ENCODE measurements at places on chromosomes 6 and 20.

GRCh38 chr6:90586546-90586835 lies 381 bp downstream of the MAP3K7 start:
- no peak for DNase-seq

- DNase-seq, result no peak
Observed at GRCh38 chr6:169288591-169288990, 34.9 kb upstream of the THBS2 start.

GRCh38 chr6:151230277-151230577 lies 9.5 kb upstream of the AKAP12 start:
- no peak for DNase-seq

- DNase-seq, result no peak
Observed at GRCh38 chr20:5595744-5596143, 154.5 kb upstream of the SHLD1 start.

DNA sequence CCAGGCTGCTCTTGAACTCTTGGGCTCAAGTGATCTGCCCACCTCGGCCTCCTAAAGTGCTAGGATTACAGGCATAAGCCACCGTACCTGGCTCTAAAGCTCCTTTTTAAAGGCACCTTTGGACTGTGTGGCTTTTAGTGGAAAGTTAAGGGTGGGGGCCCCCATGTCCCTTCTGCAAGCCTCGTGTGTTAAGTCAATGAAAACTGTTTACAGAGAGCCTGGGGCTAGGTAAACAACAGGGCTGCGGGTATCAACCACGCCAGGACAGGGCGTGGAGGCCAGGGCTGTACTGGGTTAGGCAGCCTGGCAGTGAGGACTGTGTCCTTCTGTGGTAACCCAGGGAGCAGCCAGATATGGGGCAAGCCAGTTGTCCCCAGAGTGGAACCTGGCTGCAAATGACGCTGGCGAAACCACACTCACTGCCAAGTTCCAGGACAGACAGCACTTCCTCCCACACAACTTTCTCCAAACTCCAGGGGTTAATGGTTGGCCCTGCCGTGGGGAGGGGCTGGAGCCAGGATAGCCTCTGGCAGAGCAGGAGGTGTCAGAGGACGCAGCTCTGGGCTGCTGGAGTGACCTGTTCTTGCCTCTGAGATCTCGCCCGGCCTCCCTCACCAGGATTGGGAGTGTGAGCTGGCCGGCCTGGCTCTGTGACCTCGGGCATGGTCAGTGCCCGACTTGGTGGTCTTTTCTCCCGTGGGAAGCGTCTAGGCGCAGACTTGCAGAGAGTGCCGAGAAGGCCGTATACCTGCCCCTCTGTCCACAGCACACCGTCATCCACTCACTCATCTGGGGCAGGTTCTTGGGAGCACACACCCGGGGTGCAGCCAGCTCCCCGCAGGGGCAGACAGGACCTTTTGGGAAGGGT lies 3.2 kb downstream of the SLC17A9 start:
- no peak for DNase-seq

DNA sequence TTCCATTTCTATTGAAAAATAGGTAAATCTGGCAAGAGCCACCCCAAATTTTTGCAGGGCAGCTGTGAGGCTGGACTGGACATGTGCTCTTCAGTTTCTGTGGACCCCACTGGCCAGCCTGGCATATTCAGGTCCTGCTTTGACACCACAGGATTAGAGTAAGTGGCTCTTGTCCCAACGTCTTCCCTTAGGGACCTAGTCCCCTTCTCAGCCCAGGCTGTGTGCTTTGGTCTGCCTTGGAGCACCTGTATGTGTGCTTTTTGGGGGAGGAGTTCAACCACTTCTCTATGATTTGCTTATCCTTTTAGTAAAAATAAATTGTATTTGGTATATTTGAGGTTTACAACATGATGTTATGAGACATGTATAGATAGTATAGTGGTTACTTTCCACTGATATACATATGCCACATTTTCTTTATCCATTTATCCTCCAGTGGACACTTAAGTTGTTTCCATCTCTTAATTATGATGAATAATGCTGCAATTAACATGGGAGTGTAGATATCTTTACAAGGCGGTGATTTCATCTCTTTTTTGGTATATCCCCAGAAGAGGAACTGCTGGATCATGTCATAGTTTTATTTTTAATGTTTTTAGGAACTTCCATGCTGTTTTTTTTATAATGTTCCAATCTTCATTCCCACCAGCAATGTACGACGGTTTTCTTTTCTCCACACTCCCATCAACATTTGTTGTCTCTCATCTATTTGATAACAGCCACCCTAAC lies 167.8 kb upstream of the UST start:
- DNase-seq, result no peak

GRCh38 chr6:169654598-169655391 lies 47.0 kb downstream of the WDR27 start:
- no peak for DNase-seq

DNA sequence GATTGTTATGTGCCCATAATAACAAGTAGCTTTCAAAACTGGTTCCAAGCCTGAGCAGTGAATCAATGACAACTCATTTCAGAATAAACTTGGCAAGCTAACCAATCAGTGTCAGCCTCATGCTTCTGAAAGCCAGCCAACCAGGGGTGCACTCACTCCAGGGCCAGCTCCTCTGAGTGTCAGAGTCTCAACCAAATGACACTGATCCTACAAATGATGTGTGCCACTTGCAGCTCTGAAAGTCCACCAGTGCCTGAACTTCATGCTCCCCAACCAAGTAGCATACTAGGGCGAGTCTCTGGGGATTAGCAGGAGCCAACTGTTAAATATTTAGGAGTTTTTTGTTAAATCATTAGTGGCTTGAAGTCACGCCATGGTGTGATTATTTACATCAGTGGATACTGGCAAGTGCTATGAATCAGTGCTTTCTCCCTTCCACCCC lies 4.5 kb downstream of the IYD start:
- no peak for DNase-seq

- no peak for DNase-seq
Observed at GRCh38 chr6:15751721-15752350, 89.0 kb upstream of the DTNBP1 start.

- no peak for DNase-seq
Observed at GRCh38 chr20:57940868-57941522, 231.2 kb upstream of the PMEPA1 start.

GRCh38 chr20:36098364-36098763 lies 56.2 kb upstream of the EPB41L1 start:
- no peak for DNase-seq

GRCh38 chr6:154404791-154405400 lies 48.3 kb upstream of the IPCEF1 start:
- DNase-seq, result no peak
